ENCODE measurements at places on chromosomes 7 and 10. TPM values are rescaled to one million over a fixed set of nuclear protein-coding genes. Genes with fewer than 3 reads are reported as not detected.

DNA sequence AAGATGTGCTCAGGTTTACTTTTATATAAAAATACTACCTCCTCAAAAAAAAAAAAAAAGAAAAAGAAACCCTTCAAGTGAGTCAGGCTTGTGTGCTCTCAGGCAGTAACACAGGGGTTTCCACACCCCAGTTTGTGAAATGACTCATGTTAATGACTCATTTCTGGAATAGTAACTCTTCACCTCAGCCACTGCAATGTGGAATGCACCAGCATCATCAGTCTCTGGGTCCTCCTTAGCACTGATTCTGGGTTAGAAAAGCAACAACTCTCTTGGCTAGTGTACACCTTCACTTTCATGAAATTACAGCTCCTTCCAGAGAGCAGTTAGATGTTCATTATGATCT, 110.6 kb downstream of the EMX2 start:
- H3K4me1 ChIP-seq, result peaks cover 14% of the 10 kb centered on the region
- H3K27ac ChIP-seq, result no peak overlapping the region
- peaks cover 8% of the 10 kb centered on the region for H3K27me3 ChIP-seq
- peaks cover 3% of the 10 kb centered on the region for H3K36me3 ChIP-seq
- no peak for DNase-seq
- no peak overlapping the region for H3K4me3 ChIP-seq

GRCh38 chr10:102691285-102692066, 22.7 kb downstream of the ARL3 start:
- H3K4me3 ChIP-seq, result no peak overlapping the region
- no peak for DNase-seq
- no peaks in the 10 kb centered on the region for H3K4me1 ChIP-seq
- peaks cover 8% of the 10 kb centered on the region for H3K36me3 ChIP-seq
- no peak overlapping the region for H3K27ac ChIP-seq

- no peak overlapping the region for H3K27ac ChIP-seq
- peaks cover 32% of the 10 kb centered on the region for H3K36me3 ChIP-seq
- H3K4me3 ChIP-seq, result peak overlapping the region; percentile 37
- DNase-seq, result no peak
- peaks cover 34% of the 10 kb centered on the region for H3K4me1 ChIP-seq
Observed at GRCh38 chr10:13102002-13102794, 2.2 kb downstream of the OPTN start.

GRCh38 chr10:64690194-64690593, 1169.0 kb downstream of the REEP3 start:
- no peaks in the 10 kb centered on the region for H3K4me1 ChIP-seq
- no peak overlapping the region for H3K27ac ChIP-seq
- H3K36me3 ChIP-seq, result no peaks in the 10 kb centered on the region
- no peak for DNase-seq

The MSRB2 gene
- 11.1 TPM for total RNA-seq
